ENCODE measurements at places on chromosomes 1 and 21.

- DNase-seq, result no peak
Observed at GRCh38 chr1:53948291-53948690, 2.1 kb downstream of the LRRC42 start.

- peak; percentile 29 for DNase-seq
Observed at GRCh38 chr1:65147424-65148177, 402 bp upstream of the AK4 start.

DNA sequence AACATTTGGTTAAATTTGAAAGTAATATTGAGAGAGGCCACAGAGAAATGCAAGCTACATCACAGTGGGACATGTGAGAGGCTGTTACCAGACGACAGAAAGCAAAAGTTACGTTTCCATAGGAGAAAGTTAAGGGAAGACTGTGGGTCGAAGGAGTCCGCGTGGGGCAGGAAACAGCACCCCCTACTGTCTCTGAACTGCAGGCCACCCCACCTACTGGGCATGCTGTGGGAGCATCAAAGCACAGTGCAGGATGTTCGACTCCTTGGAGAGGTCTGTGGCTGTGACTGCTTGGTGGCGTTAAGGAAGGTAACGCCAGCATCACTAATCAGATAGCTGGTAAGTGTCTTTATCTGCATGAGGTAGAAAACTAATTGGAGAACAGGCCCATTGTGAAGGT lies 123.9 kb downstream of the PTBP2 start:
- DNase-seq, result no peak

DNA sequence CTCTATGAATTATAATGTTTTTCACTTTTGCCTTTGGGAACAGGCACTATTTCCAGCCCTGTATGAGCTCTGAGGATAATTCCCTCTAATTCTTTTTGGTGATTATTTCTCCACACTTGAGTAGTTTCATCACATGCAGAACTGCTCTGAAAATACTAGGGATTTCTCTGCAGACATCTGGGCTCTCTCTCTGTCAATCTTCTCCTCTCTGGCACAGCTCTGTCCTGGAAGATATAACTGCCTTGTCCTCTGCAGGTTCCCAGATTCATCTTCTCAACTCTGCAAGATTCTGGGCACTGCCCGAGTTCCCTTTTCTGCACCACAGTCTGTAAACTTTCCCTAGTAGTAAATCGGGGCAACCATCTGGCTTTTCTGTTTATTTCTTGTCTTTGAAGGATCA lies 131.3 kb upstream of the FMN2 start:
- DNase-seq, result no peak

- no peak for DNase-seq
Observed at GRCh38 chr1:167554028-167554779, 642 bp upstream of the CREG1 start.

- DNase-seq, result no peak
Observed at GRCh38 chr1:58062635-58063034, 483.9 kb downstream of the OMA1 start.

DNA sequence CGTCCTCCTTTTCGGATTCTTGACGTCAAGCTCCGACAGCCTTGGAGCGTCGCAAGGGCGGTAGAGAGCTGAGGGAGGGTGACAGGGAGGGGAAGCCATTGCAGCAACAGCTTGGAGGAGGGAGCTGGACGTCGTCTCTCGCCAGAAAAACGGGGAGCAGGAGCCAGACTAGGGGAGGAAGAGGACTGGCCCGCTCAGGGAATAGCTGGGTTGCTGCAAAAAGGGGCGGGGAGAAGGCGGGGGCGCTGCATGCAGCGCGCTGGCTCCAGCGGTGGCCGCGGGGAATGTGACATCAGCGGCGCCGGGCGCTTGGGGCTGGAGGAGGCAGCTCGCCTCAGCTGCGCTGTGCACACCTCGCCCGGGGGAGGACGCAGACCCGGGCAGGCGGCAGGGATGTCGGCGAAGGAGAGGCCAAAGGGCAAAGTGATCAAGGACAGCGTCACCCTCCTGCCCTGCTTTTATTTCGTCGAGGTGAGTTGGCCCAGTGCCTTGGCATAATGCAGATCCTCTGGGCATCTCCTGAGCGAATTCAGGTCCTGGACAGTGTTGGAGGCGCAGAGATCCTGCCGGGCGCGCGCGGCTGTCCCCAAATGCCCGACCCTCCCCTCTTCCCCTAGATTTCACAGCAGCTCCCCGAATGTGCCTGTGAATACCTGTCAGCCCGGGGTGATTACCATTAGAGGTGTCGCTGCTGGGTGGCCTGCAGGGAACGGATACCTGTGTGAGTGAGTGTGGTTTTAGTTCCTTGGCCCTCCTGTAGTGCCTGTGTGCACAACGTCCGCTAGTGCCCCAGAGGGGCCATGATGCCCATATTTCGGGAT lies at the start of gene PLPPR4:
TSS of gene PLPPR4 (plus strand) at position 292 of the 821 bp plus-strand sequence. CDS start at position 394, 102 bp downstream.
- DNase-seq, result no peak

GRCh38 chr21:34072145-34073031 lies 990 bp upstream of the MRPS6 start:
- DNase-seq, result no peak

DNA sequence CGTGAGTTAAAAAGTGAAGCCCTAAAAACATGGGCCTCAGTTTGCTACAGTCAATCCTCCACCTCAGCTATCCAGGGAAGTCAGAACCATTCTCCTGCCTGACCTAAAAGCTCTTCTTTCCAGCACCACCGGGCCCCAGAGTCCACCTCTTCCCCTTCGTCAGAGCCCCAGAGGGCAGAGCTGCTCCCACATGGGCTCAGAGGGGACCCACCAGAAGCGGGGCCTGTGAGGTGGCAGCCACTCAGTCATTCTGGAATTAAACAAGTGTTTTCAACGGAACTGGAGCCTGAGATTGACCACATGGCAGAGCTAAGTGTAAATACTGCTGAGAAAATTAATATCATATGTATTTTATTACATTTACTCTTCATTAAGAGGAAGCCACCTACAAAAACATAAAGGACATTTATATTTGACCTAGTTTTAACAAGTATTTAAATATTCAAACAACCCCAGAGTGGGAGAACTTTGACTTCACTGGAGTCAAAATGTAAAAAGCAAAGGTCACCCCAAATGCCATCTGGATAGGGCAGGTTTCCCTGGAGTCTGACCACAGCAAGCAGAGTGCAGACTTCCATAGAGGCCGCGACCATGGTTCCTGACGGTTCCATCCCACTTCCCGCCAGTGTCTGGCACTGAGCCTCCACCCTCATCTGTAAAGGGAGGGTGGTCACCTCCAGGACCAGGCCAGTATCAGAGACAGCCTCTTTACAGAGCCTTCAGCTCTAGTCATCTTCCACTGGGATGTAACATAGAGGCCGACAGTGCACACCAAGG lies 1.8 kb downstream of the SUMO3 start:
- no peak for DNase-seq

- DNase-seq, result no peak
Observed at GRCh38 chr1:204076891-204077290, 4.0 kb downstream of the SOX13 start.

- DNase-seq, result no peak
Observed at GRCh38 chr1:165036403-165036802, 320.1 kb downstream of the LMX1A start.

GRCh38 chr1:232627645-232628334 lies 2.1 kb downstream of the SIPA1L2 start:
- DNase-seq, result no peak

DNA sequence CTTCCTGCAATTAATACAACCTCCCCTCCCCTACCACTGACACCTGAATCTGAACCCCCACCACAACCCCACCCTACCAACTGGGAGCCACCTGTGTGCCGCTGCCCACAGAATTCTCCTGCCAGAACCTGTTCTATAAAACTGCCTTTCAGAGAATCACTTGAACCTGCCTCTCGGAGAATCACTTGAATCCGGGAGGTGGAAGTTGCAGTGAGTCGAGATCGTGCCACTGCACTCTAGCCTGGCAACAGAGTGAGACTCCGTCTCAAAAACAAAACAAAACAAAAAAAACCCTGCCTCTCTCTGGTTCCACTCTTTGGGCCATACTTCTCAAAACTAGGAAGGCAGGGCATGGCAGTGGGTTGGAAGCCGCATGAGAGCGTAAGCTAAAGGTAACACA lies 5.7 kb downstream of the URB1 start:
- no peak for DNase-seq

Data from activated CD8-positive, alpha-beta memory T cell treated with anti-CD3 and anti-CD28 coated beads for 48 hours (primary cell).